ENCODE measurements at places on chromosomes 12 and 14.

- DNase-seq = peak; percentile 42
These were observed 90.6 kb downstream of the PAPOLA start for GRCh38 chr14:96592591-96593386.

DNA sequence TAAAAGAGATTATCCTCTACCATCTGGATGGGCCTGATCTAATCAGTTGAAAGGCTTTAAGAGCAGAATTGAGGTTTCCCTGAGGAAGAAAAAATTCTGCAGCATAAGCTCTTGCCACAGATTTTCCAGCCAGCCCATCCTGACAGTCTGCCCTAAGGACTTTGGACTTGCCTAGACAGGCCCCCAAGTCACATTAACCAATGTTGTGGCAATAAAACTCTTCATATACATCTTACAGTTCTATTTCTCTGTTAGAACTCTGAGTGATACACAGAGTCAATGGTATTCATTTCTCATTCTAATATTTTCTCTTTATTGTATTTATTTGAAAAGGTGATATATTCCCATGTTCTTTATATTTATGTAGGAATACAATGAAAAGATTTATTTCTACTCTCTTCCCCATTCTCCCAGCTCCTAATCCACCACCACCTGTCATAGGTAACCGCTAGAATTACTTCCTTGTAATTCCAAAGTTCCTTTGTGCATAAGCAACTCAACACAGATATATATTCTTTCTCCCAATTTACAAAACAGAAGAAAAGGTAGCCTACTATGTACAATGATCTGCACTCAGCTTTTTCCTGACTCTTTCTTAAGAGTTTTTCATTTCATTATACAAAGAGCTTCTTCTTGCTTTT lies 182.1 kb downstream of the CAPZA3 start:
- no peak for DNase-seq

DNA sequence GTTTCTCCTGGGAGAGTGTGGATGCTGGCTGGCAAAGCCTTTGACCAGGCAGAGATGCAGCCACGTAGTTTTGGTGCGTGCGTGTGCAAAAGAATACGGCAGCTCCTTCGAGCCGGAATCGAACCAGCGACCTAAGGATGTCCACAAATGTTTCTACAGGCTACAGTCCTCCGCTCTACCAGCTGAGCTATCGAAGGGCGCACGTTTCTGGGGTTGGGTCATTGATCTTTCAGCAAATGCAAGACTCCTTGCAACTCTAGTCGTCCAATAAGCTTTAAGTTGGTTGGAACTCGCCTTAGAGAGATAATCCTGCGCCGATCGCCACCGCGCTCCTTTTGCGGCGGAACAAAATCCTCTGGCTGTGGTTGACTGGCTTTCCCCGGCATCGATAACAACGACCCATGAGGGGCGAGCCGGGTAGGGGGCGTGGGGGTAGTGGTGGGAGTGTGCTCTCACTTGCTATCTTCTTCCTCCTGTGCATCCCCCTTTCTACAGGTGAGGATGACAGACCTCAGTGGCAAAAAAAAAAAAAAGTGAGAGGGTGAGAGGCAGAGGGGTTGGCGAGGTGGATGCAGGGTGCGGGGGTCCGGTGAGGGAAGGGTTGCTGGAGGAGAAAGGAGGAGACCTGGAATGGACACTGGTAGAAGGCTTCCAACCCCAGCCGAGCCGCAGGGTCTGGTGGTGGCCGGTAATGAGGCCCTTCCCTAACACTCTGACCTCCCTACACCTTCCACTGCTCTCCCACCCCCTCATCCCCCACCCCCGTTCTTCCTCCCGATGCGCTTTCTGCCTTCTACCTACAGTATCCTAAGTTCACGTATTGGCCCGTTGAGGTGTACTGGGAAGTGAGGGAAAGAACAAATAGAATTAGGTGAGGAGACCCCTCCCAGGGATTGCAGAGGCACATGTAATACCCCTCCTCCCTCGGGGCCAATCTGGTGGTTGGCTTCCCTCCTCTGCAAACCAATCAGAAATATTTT lies 11.8 kb upstream of the OR6S1 start:
- peak; percentile 16 for DNase-seq

GRCh38 chr12:110930348-110931314 lies 10.3 kb upstream of the MYL2 start:
- DNase-seq = no peak

DNA sequence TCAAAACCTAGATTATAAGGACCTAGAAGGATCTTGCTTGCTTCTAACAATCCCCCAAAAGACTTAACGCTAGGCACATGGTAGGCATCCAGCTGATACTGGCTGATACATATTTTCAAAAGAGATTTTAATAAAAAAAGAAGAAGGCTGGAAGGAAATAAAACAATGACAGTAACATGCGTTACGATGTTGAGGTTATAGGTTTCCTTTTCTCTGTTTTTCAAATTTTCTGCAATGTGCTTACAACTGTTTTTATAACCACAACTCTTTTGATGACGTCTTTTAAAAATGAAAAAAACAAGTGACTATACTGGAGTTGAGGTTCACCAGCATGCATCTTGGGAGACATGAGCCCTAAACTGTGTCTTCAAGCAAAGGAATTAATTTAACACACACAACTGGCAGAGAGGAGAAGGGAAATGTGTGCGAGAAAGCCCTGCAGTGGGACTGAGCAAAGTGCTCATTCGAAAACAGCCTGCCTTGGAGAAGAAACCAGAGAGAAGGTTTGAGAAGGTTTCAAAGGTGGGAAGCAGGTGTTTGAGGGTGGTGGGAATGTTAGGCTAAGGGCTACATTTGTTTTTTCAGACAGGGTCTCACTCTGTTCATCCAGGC lies 80.4 kb downstream of the DUSP16 start:
- no peak for DNase-seq

DNA sequence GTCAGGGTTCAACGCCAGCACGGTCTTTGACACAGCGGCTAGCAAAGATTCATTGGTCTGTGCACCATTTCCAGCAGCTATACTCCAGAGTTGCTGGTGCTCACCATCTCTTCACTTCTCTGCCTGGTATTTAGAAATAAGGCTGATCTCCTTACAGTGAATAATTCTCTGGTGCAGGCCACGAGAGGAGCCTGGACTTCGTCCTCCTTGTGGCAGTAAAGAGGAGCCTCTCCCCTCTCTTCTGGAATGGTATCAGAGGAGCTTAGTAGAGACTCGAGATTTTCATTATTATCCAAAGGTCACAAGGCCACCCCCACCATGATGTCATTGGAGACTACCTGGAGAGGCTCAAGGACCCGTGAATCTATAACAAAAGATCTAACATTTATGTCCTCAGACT lies 30.8 kb upstream of the BCL2L14 start:
- no peak for DNase-seq

GRCh38 chr14:101355284-101355683 lies 206.0 kb upstream of the DIO3 start:
- DNase-seq = no peak

Data from adipocyte (in vitro differentiated cells).